GF-D8 (cell line): ENCODE measurements at places on chromosomes 2 and 18.

- DNase-seq, result no peak
Observed at GRCh38 chr2:37676274-37676673, 4.8 kb upstream of the CDC42EP3 start.

DNA sequence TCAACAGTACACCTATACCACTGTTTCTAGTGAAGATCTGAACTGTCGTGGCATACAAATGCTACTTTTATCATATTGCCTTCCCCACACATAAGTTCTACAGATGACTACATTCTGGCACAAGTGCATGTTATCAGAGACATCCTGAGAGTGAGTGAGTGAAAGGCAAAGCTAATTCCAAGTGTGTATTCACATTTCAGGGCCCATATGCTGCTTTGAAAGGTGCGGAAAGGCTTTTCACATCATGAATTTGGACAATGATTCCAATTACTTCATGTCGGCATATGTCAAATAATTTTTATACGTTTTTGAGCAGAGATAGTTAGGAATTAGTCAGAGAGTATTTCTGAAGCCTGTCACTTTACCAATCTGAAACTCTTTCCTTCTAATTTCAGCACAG lies 101.7 kb downstream of the GAREM1 start:
- DNase-seq, result no peak

DNA sequence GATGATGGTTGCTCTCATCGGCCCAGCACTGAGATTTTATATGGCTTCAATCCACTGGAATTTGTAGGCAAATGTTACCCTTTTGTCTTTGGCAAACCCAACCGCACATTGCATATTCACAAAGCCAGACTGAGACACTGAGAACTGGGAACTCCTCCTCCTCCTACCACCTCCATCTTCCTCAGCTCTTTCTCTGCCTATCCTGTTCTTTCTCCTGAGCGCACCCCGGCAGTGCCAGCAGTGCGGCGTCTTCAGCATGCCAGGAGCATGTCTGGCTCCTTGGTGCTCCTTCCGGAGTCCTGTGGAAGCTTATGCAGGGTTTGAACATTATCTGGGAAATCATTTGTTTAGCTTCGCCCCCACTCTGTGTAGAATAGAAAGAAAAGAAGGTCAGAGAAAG lies 50.8 kb downstream of the TRIB2 start:
- no peak for DNase-seq

DNA sequence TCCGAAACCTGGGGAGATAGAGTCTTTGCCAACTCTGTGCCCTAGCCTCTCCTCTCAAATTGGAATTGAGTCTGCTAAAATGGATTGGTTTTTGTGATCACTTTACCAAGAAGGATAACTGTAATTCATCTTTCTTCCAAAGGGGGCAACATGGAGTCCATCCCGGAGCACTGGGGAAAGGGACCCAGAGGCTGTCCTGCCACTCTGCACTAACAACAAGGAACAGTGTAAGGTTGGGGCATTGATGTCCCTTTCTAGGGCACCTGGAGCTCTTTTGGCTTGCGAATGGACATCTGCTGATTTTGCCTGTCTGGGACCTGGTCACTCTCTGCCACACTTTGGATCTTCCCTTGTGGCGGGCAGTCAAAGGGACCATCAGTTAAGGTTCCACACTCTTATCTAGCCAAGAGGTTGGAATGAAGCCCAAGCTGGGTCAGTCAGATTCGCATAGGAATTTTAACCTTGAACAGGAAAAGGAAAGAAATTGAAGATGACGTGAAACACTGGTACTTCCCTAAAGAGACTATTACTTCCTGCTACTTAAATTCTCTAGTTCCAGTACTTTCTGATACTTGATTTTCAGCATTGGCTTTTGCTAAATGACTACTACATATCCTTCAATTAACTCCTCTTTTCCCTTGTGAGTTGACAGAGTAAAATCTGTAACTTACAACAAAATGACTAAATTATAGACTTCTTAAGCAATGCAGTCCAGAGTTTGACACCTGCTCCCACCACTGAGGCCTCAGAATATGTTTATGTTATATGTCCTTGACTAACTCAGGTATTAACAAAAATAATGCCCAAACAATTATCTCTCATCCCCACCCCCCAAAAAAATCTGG lies 64.7 kb upstream of the KLF7 start:
- DNase-seq, result no peak

GRCh38 chr2:67650291-67651133 lies 253.4 kb downstream of the ETAA1 start:
- no peak for DNase-seq

DNA sequence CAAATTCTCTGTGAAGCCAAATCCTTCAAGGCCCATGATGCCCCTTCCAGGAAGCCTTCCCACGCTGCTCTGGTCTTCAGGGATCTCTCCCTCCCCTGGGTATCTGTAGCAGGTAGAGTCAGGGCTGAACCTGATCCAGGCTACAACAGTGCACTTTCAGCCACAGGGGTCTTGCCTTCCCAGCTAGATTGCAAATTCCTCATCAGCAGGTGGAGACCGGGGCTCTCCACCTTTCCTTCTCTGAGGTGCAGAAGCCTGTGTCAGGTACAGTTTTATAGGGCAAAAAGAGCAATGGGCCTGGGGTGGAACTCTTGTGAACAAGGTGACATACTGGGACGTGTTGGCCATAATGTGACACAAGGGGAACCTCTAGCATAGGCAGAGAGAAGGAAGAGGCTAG lies 312.9 kb downstream of the MYCN start:
- no peak for DNase-seq

GRCh38 chr2:24024018-24024417 lies 14.1 kb downstream of the MFSD2B start:
- DNase-seq, result no peak

DNA sequence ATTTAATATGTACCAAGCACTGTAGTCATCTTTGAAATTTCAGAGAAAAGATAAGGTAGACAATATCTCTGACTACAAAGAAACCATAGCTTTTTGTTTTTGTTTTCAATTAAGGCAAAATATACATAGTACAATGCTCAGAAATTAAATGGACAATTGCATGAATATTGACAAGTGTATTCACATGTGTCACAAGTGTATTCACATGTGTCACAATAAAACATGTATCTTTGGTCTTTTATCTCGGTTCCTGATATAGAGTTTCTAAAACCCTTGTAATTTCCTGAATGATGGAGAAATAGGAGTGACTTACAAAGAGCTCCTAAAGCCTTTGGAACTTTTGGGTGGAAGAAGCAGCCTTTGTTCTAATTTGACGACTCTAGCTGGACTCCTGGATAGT lies 756.4 kb downstream of the EPHA4 start:
- no peak for DNase-seq

- DNase-seq, result no peak
Observed at GRCh38 chr2:62203459-62203858, 7.5 kb downstream of the B3GNT2 start.

GRCh38 chr18:36650266-36650665 lies 178.5 kb downstream of the TPGS2 start:
- DNase-seq, result no peak

DNA sequence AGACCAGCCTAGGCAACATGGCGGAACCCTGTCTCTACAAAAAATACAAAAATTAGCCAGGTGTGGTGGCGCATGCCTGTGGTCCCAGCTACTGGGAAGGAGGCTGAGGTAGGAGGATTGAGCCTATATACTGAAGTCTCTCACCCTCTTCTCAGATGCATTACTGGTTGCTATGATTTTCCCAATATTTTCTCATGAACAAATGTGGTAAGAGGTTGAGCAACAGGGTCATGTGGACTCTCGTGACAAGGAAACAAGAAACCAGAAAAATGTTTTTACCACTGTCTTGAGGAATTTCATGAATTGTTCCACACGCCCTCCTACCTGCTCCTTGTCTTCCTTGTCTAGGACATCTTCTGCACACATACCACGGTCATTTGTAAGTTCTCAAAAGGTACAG lies 12.4 kb downstream of the LMAN2L start:
- peak; percentile 10 for DNase-seq

GRCh38 chr2:9815076-9815475 lies 28.2 kb upstream of the TAF1B start:
- DNase-seq, result no peak

DNA sequence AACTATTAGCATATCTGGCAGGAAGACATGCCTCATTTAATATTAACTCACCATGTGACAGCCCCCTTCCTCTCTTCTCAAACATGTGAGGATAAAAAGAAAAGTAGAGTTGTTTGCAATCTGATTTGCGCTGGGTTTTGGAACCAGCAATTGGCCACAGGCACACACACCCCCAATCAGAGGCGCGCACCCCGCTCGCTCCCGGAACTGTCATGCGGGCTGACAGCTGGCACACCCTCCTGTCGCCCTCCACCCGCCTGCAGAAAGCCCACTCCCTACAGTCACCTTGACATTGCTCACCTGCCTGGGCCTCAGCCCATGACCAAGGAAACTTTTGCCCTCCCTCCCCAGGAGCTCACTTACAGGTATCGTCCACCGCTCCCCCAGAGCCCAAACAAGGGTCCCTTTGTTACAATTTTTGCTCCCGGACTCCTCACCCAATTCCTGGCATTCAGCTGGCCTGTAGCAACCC lies 1.1 kb downstream of the COBLL1 start:
- DNase-seq, result no peak

DNA sequence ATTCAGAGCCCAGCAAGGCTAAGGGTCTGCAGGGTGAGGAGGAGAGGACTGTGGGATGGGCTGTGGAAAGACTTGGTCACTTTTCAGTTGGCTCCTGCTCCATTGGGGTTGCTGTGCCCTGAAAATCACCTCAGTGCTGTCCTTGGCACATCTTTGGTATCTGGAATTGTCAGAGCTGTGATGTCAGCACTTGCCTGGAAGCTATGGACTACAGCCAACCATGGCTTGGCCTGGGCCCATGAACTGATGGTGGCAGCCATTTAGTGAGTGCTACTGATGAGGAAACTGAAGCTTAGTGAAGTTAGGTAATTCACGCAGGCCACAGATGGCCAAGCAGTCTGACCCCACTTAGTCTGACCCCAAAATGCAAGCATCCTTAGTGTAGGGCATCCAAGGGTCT lies 121.8 kb upstream of the SERPINE2 start:
- DNase-seq, result no peak
